AG09319 (cell line): ENCODE measurements at places on chromosomes 7 and 10.

GRCh38 chr7:27238979-27239386 is 3.6 kb upstream of the EVX1 start:
- DNase-seq, result no peak

DNA sequence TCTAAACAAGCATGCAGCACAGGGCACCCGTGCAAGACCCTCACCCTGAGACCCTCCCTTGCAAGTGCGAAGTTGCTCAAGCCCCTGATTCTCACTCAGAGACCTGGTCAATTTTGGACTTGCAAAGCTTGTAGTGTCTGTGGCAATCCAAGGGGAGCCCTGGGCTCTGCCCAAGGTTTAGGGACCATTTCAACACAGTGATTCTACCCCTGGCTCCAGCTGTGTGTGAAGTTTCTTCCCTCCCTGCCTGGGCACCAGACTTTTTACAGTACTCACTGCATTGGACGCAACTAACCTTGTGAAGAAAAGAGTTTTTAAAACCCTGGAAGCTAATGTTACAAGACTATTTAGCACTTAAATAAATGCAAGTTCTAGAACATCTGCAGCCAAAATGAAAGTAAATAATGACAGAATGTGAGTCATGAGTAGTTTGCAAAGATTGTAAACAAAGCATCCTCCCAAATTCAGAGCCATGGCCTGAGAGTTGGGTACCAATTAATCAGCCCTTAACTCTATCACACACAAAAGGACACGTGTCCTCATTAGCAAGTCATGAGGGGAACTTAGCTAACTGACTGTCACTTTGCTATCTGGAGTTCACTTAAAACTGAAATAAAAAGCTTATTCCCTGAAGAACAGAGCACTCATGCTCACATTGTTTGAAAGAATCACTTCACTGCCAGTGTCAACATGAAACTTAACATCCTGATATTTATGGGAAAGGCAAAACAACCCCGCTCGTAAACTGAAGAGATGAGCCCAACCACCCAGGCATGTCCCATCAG is 48.1 kb downstream of the RGS10 start:
- no peak for DNase-seq

DNA sequence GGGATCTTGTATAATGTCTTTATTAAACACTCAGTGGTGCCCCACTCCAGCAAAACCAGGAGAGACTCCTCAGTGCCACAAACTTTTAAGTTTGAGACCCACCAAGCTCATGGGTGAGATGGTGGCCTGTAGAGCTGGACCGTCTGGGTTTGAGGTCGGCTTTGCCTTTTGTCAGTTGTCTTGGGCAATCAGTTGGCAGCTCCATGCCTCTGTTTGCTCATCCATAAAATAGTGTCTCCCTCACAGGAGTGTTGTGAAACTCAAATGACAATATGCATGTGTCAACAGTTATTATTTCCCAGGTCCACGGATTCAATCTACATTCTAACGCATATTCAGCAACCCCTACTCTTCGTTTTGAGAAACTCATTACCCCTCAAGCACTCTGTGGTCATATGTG is 367.8 kb upstream of the C7orf33 start:
- DNase-seq, result no peak

DNA sequence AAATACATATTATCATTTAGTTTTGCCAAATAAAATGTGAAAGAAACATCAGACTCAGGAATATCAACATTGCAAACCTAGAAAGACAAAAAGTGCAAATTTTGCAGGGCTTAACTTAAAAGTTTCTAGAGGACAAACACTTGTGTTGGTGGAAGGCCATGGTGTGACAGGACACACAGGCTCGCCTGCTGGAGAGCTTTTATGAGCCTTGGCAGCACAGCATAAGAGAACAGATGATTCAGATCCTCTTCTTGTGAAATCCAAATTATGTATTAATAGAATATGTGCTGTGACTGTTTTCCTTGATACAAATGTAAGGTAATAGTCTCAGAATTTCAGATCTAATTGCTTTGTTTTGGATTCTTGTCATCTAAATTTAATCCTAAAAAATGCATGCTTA is 72.9 kb upstream of the ABCB5 start:
- no peak for DNase-seq

DNA sequence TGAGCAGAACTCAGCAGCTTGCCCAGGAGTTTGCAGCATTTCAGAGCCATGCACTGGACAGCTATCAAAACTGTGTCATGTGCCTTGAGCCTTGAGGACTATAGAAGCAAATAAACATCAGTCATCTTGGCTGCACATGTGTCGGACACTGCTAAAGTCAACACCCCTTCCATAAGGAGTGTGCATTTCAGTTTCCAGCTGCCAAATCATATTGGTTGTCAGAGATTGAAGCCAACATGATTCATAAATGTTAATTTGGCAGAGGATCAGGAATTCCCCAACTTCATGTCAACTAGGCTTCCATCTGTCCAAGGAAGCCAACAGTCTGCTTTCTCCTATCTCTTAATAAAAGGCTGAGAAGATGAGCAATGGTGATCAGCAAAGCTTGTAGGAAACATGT is 32.8 kb downstream of the SLC16A12 start:
- DNase-seq, result no peak

DNA sequence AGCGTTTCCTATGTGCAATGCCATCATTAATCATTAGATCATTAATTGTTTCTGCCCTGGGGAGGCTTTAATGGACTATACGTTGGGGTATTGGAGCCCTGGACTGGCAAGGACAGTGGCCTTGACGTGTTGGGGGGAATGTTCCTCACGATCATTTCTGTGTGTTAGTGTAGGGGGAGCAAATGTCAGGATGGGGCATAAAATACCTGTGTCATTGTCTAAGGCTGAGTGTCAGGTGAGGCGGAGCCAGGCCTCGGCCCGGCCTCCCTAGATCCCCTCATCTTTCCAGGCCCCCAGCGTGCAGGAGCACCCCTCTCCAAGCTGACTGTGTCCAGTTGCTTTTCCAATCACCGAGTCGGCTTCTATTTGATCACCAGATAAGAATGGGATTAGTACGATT is 346.4 kb upstream of the SHH start:
- no peak for DNase-seq
